ENCODE measurements at places on chromosomes 6 and 20.

DNA sequence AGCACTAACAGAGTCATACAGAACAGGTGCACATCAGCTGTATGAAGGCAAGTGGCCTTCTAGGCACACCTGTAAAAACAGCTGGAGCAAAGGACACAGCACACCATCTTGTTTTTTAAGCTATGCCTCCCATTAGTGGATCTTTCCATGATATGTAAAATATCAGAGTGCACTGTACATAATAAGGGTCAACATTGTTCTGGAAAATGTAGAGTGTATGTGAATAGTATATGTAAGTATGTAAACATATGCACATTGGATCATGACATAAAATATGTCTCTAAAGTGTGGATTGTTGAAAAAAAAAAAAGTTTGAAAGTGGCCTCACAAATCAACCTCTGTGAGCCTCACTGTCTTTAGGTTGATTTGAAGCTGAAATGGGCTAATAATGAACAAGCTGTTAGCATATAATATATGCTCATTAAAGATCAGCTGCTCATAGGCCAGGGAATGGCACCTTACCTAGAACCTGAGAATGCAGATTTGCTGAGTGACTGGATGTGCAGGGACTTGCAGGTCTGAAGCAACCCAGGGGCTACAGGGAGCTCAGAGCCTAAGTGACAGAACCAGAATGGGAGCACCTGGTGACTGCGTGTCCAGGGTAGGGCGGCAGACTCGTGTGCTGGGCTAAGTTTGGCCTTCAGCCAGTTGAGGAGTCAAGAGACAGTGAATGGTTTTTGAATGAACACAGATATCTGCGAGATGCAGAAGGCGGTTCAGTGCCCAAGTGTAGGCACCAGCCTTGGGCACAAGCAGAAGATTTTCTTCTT lies 198.6 kb downstream of the TMEM242 start:
- no peak for DNase-seq

GRCh38 chr20:47350181-47350550 lies 6.3 kb downstream of the ZMYND8 start:
- DNase-seq = no peak

DNA sequence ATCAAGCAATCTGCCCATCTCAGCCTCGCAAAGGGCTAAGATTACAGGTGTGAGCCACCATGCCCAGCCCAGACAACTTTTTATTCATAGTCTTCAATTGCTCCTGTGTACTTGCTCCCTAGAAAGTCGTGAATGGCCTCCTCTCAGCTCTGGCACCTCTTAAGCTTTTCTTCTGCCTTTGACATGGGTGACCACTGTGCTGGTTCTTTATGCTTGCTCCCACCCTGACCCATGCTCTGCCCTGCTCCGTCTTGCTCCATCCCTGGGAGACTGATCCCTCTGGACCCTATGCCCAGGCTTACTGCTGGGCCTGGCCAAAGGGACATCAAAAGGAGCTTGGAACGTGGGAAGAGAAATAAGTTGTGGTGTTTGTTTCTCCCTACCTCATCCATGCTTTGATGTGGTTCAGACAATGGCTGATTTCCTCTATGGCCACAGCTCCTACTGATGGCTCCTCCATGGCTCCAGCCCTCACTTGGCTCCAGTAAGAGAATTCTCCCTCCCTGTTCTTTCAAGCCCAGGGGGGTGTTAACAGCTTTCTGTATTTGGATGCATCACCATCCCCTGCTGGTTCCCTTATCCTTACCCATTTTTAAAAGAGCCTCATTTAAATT lies 7.7 kb upstream of the TREM2 start:
- no peak for DNase-seq

- no peak for DNase-seq
These were observed 143.6 kb upstream of the ZNF184 start for GRCh38 chr6:27616328-27617045.

DNA sequence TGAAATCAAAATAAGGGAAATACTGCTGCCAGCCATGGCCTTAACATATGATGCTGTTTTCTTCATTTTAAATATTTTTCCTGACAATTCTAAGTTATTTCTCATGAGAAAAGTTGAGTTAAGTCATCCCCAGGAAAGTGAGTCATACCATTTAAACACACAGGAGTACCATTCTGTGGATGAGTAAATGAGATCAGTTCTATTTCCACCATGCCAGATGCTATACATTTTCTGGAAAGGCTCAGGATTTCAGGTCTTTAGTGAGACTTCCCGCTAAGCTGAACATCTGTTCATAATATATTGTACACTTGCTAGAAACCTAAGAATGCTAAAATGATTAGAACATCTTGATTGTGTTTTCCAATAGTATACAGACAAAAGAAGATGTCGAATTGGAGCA lies 256.2 kb upstream of the MANEA start:
- DNase-seq = peak; percentile 83

GRCh38 chr6:10309457-10310329 lies 105.2 kb downstream of the TFAP2A start:
- DNase-seq = no peak

DNA sequence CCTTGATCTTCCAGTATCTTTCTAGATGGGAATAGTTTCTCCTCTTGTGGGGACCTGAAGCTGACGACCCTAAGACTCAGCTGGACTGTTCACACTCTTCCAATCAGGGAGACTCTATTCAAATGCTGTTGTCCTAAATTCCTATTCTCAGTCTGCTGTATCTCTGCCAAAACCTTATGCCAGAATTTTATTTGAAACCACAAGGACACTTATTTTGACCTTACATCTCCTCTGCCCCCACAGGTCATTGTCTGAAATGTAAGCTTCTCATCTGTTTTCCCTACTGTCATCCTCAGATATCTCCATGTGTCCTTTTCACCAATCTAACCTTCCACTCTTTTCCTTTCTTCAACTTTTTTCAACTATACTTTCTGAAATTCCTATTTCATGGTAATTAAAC lies 289.5 kb upstream of the SGK1 start:
- no peak for DNase-seq

DNA sequence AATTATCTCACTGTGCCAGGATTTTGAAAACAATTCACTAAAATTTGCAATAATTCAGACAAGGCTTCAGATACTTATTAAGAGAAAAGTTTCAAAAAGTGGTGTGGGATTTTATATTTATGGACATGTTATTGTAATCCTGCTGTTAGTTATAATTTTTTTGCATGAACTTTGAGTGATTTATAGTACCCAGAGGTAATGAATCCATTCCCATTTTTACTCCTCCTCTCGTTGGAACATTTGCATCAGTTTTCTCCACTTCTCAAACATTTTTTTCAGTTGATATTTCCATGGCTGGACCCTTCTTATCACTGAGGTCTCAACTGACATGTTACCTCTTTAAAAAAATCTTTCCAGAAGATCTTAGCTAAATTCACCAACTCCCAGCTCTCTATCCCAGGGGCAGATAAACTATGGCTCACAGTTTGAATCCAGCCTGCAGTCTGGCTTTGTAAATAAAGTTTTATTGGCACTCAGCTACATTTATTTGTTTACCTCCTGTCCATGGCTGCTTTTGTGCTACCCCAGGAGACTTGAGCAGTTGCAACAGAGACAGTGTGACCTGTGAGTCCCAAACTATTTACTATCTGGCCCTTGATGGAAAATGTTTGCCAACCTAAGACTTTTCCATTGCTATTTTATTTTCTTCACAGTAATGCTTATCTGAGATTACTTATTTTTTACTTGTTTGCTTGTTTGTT lies 83.4 kb downstream of the TSHZ2 start:
- DNase-seq = no peak

DNA sequence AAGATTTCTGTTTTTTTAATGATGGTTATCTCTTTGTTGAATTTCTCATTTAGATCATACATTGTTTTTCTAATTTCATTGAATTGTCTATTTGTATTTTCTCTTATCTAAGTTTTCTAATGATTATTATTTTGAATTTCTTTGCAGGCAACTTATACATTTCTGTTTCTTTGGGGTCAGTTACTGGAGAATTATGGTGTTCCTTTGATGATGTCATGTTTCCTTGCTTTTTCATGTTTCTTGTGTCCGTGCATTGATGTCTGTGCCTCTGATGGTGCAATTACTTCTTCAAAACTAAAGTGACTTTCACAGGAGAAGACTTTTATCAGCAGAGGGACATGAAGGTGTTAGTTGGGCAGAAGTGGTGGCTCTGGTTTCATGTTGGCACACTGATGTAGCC lies 270.7 kb upstream of the MOCS1 start:
- no peak for DNase-seq
